ENCODE measurements at places on chromosomes 3 and 15.

- DNase-seq: no peak
These were observed 599.4 kb downstream of the UNC13C start for GRCh38 chr15:54577476-54578250.

DNA sequence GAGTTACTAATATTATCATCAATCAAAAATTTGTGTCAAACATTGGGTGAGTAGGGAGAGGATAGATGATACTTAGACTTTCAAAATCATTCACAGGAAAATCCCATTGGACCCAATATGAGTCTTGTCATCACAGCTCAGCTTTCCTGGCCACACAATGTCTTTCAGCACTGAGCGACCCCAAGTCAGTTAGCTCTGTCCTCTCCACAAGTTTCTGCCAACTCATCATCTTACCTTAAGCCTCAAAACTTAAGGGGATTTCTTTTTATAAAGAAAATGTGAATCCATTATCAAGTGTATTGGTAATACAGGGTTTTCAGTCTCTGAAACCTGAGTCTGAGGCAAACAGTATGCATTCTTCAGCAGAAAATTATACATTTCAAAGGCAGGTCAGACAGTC is 55.8 kb downstream of the SUMF1 start:
- no peak for DNase-seq

DNA sequence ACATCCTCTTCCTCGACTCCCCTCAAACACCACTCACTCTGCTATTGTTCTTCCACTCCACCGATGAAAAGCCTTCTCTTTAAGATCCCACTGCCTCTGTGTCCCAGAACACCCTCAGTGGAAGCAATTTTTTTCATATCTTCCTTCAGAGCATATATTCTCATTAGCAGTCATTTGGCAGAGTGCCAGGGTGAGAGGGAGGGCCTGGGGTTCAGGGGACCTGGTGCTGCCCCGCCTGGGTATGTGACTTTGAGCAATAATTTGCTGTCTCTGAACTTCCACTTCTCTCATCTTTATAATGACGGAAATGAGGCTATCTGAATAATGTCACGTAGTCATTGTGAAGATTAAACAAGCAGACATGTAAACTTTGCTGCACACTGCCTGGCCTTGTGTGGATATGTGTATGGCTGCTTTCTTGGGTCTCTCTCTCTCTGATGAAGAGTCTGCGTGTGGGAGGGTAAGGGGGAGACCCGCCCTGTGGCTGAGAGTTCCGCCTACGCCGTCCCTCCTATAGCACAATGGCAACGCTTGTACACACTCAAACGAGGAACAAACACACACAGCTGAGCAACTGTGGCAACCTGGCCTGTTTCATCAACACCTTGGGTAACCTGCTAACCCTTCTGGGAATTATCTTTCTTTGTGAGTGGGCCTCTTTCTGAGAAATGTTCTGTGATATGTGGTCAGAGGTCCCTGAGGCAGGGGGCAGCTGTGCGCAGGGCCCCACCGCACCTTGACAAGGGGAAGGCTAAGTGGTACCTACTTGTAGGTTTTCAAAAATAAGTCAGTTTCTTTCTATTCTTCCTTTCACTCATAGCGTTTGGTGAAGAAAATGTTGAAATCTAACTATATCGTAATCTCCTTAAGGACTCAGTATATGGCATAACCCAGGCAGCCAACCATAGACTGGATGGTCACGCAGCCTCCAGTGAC is 369.8 kb downstream of the SV2B start:
- DNase-seq: peak; percentile 22

DNA sequence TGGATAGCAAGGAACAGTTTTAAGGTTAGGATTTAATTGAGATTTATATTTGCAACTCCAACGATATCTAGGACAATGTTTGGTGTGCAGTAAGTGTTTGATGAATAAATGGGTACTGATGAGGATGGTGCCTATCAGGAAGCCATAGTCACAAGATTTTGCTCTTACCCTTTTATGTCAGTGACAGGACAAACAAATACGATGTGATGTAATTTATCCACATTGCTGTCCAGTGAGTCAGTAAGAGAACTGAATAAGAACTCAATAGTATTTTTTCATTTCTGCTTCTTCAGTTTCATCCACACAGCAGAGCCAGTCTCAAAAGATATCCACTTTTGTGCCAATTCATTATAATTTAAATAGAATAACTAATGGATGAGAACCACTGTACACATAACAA is 18.5 kb downstream of the C3orf85 start:
- no peak for DNase-seq

DNA sequence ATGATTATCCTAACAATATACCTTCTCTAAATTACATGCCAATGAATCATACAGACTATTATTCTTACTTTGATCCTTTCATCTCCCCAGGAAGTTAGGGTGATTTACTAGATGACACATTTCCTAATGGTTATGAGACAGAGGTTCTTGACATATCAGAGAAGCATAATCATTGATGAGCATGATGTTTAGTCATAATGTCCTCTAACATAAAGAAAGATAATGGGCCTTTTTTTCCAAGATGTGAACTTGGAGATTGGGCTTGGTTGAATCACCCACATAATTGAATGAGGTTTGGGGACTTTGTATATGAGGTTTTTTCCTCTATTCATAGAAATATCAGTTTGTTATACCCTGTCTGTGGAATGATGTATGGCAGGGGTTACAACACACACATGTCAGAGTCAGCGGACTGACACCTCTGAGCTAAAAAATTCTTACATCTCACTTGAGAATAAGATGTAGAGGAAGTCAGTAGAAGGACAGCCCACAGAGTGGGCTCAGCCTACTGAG is 69.7 kb upstream of the DCBLD2 start:
- DNase-seq: no peak

- DNase-seq: no peak
These were observed 32.6 kb downstream of the MAGEF1 start for GRCh38 chr3:184679056-184679816.

DNA sequence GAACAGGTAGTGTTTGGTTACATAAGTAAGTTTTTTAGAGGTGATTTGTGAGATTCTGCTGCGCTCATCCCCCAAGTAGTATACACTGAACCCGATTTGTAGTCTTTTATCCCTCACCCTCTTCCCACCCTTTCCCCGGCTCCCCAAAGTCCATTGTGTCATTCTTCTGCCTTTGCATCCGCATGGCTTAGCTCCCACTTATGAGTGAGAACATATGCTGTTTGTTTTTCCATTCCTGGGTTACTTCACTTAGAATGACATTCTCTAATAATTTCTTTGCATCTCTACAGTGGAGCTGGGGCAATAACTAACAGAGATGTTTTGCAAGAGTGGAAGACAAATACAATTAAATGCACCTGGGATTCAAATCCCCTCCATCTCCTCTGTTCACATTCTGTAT is 93.2 kb downstream of the TP63 start:
- DNase-seq: no peak

DNA sequence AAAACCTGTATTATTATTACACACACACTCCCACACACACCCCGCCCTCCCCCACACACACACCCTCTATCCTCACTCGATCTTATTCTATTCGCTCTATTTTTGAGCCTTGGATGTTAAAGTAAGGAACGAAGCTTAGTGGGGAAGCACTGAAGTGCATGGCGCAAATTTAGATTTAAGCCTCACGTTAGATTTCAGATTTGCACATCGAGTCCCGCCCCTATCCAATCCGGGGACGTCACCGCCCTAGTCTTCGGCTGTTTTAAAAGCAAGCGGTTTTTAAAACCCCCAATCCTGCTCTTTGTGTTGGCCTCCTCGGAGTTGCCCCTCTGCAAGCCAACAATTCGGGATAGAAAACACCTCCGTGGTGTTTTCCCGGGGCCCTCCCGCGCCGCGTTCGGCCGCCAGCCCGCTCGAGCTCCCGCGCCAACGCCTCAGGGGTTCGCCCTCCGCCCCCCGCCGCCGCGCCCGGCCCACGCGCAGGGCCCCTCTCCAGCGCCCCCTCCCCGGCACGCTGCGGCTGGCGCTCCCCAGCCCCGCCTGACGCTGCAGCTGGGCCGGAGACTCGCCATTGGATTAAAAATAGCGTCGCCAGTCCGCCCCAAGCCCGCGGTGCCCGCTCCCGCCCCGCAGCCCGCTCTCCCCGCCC is at the start of gene USP13:
Gene USP13 (plus strand): TSS at position 594 of the 649 bp plus-strand sequence. CDS start 186 bp downstream, outside the sequence.
- peak; percentile 57 for DNase-seq

- no peak for DNase-seq
These were observed 47.2 kb upstream of the PLCL2 start for GRCh38 chr3:16837602-16838001.

DNA sequence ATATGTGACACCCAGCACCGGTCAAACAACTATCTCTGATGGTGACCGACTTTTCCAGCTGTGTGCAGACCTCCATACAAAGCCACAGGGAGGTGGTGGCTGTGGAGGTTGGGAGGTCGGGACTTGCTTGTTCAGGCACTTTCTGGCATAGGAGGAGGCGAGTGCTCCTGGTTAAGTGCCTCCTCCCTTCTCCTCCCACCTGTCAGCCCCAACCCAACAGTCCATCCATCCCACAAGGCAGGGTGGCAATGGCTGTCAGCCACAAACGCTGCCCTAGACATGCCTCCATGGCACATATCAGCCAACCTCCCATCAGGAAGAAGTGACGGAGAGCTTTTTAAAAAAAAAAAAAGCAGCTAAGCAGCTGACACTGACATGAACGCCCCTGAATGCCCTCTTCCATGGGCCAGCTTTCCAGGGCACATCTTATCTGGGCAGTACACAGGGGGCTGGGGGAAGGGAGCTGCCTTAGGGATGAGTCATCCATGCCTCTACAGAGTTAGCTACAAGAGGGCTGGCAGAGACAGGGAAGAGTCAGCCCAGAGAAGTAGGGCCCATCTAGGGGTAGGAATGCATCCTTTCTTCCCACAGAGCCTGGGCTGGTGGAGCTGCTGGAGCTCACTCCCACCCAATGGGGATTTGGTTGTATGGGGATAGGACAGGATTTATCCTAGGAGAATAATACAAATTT is 41.2 kb downstream of the CCDC12 start:
- no peak for DNase-seq

DNA sequence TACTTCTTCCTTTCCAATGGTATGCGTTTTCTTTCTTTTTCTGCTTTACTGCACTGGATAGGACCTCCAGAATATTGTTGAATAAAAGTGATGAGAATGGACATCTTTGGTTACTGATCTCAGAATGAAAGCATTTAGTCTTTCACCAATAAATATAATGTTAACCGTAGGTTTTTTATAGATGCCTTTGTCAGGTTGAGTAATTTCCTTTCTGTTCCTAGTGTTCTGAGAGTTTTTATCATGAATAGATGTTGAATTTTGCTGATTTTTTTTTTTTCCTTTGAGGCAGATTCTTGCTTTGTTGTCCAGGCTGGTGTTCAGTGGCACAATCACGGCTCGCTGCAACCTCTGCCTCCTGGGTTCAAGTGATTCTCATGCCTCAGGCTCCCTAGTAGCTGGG is 158.4 kb downstream of the KLHL25 start:
- no peak for DNase-seq

- no peak for DNase-seq
These were observed 6.8 kb downstream of the ALDH1A2 start for GRCh38 chr15:58058729-58059128.

DNA sequence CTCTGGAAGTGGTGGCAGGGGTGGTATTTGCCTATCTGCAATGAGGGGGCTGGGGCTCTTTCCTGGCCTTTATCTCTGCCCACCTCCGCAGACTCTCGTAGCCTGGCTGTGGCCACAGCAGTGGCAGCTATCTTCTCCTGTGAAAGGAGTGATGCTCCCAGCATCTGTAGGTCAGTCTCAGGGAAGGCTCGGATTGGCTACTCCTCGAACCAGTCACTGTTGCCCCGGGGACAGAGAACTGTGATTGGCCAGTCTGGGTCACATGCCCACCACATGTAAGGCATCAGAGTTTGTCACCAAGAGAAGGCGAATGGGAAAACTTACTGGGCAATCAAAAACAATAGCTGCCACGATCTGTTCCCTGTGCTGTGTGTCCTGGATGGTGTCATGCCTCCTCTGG is 30.1 kb upstream of the FGD5 start:
- no peak for DNase-seq

DNA sequence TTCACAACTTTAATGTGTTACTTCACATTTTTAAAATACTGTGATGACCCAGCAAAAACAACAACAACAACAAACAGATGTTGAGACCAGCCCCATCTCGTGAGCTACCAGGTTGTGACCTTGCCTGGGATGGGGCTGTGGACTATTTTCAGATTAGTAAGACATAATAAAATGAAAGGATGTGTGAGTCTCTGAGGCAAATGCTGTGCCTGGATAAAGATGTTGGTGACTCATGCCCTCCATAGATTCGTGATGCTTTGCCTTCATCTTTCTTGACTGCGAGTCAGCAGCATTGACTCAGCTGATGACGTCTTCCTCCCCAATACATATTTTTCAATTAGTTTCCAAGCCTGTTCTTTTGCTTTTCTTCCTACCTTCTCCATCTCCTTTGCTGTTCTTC is 453.0 kb upstream of the CFAP20DC start:
- no peak for DNase-seq

- DNase-seq: no peak
These were observed 1.1 kb downstream of the FANCD2OS start for GRCh38 chr3:10106919-10107318.

GRCh38 chr15:66387163-66388042 is 691 bp downstream of the MAP2K1 start:
- no peak for DNase-seq

DNA sequence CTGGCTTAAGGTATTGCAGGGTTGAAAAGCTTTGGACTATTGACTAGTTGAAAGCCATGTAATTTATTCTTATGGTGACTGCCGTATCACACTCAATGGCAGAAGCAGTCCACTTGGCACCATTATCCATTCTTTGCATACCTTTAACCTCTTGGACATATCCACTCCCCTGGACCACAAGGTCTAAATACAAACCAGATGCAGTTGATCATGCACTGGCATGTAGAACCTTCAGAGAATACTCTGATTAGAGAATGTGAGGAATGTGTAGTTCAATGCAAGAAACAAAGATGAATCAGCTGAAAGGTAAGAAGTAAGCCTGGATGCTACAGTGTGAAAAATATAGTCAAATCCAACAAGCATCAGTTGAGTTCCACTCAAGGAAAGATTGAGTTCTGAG is 93.1 kb downstream of the FRMD5 start:
- no peak for DNase-seq

DNA sequence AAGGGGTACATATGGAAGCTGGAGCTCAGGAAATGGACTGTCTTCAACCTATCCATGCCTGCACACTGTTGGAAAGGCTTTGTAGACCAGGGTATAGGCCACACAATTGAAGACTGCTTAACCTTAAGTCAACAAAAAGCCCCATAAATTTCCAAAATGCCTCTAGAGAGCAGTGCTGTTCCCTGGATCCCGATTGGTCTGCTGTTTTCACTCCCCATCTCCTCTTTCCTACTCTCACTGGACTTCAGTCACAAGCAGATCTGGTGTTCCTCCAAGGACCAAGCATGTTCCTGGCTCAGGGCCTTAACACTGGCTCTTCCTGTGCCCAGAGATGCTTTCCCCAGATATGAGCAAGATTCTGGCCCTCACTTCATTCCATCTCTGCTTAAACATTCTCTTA is 22.8 kb upstream of the LRRC34 start:
- no peak for DNase-seq

- DNase-seq: no peak
These were observed 246.5 kb downstream of the MYRIP start for GRCh38 chr3:40055956-40056355.

GRCh38 chr15:38247336-38247735 is 5.3 kb upstream of the SPRED1 start:
- no peak for DNase-seq

- DNase-seq: no peak
These were observed 40.0 kb downstream of the MUC4 start for GRCh38 chr3:195771646-195772300.

- DNase-seq: no peak
These were observed 25.4 kb upstream of the SRP14 start for GRCh38 chr15:40064231-40064894.

Measured in naive thymus-derived CD8-positive, alpha-beta T cell (primary cell).